ENCODE measurements at places on chromosomes 13 and 19. TPM values are rescaled to one million over a fixed set of nuclear protein-coding genes. Genes with fewer than 3 reads are reported as not detected.

The SERPINE3 gene
- 0.31 TPM for total RNA-seq

DNA sequence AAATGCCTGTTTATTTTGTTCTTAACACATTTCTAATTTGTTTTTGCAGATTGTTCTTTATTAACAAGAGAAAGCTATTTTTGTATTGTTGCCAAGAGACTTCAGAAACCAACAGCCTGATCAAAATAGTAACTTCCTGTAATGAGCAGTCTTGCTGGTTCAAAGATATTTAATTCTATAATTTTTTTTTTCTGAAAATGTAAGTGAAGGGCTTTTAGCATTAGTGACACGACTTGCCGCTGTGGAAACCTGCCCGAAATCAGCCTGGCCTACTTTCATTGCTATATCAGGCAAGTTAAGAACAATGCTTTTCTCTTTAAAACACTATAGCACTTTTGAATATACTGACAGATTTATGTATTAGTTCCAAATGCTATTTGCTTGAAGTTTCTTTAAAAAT is 374.3 kb downstream of the EFNB2 start:
- no peak for DNase-seq

DNA sequence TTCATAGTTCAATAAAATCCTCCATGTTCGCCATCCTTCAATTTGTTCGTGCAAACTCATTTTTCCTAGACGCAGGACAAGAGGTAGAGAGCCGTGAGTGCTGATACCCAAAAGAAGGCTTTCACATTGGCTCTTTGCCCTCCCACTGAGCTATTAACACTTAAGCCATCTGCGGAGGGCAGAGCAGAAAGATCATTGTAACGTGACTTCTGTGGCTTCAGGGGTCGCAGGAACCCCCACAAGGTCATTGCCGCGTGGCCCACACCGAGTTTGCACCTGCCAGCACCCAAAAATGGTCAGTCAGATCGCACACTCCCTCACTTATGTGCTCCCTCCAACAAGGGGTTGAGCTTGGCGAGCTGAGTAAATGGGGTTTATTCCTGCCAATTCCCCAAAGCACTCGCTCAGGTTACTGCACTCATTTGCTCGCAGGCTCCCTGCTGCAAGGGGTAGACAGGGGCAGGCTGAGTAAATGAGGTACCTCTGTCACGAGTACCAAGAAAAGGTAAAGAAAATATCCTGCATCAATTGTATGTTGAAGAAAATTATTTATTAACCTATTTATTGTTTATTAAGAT is 144.1 kb downstream of the PRR20E start:
- DNase-seq = no peak

DNA sequence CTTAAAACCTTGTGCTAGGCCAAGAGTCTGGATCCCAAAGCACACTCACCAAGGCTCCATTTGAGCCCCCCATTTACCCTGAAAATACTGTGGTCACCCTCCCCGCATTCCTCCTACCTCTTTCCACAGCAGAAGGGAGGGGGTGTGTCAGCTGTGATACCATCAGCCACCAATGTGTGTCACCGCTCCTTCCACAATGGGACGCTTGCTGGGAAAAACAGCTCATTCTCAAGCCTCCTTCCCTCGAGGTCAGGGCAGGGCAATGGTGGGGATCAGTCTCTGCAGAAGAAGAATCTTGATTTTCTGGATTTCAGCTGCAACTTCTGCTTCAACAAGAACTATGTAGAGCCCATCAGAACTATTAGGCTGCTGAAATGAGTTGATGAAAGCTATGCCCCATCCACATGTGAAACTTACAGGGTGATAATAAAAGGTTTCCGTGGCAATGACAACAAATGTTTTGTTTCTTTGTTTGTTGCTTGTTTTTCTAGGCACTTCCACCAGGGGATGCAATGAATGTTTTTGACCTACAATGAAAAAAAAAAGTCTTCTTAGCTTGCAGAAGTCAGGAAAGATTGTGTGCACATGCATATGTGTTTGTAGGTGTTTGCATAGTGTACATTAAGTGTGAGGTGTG is 26.4 kb upstream of the ZNF507 start:
- no peak for DNase-seq
